Glutamatergic neuron (in vitro differentiated cells): ENCODE measurements at places on chromosomes 13 and 19. TPM values are rescaled to one million over a fixed set of nuclear protein-coding genes. Genes with fewer than 3 reads are reported as not detected.

Gene CEACAM7
- not detected for total RNA-seq

Gene TEX29
- 0.64 TPM for total RNA-seq

Gene PDE4C
- 69.8 TPM for total RNA-seq

Gene CYP4F2
- total RNA-seq: not detected

Gene ACER1
- total RNA-seq: not detected

Gene OR7D2
- total RNA-seq: not detected

Gene CD33
- not detected for total RNA-seq

GRCh38 chr13:75369981-75370380 lies 112.0 kb downstream of the TBC1D4 start:
- H3K27ac ChIP-seq: no peak overlapping the region
- H3K36me3 ChIP-seq: no peaks in the 10 kb centered on the region
- H3K4me3 ChIP-seq: no peak overlapping the region
- H3K4me1 ChIP-seq: peaks cover 2% of the 10 kb centered on the region
- no peak for DNase-seq

DNA sequence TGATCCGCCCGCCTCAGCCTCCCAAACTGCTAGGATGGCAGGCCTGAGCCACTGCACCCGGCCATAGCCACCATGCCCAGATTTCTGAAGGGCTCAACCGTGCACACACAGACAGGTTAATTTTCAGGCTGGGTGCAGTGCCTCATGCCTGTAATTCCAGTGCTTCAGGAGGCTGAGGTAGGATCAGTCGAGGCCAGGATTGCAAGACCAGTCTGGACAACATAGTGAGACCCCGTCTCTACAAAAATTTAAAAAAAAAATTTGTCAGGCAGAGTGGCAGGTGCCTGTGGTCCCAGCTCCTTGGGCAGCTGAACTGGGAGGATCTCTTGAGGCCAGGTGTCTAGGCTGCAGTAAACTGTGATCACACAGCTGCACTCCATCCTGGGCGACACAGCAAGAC lies 7.6 kb downstream of the TIMM13 start:
- H3K4me3 ChIP-seq: no peak overlapping the region
- no peaks in the 10 kb centered on the region for H3K27me3 ChIP-seq
- no peak overlapping the region for H3K27ac ChIP-seq

DNA sequence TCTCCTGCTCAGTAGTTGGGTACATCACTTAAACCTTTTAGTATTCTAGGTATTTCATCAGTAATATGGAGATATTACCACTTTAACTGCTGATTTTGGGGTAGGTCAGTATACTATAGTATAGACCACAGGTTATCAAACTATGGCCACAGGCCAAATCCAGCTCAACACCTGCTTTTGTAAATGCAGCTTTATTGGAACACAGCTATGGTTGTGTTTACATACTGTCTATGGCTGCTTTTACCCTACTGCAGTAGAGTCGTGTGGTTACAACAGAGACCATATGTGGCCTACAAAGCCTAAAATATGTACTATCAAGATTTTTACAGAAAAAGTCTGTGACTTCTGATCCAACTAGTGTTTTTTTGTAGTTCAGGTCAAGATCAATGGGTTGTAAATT lies 10.3 kb downstream of the COG6 start:
- no peaks in the 10 kb centered on the region for H3K36me3 ChIP-seq
- no peaks in the 10 kb centered on the region for H3K27me3 ChIP-seq
- DNase-seq: no peak
- no peak overlapping the region for H3K4me3 ChIP-seq
- H3K4me1 ChIP-seq: no peaks in the 10 kb centered on the region

GRCh38 chr19:38848299-38849146 lies 1.3 kb downstream of the HNRNPL start:
- H3K27me3 ChIP-seq: peaks cover 23% of the 10 kb centered on the region
- H3K4me3 ChIP-seq: peak overlapping the region; percentile 95
- peaks cover 4% of the 10 kb centered on the region for H3K36me3 ChIP-seq
- peaks cover 12% of the 10 kb centered on the region for H3K4me1 ChIP-seq

DNA sequence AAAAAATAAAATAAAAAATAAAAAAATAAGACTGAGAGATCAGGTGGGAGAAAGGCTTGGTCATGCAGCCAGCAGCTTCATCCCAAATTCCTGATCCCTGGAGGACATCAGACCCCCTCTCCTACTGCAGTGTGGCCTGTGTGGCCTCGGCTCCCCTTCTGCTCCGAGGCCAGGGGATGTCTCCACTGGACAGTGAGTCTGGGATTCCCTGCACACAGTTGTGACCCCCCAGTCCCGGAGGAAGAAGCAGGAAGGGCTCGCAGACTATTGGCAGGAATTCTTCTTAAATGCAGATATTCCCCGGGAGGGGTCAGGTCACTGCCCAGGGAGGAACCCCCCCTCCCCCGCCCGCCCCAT lies 41.9 kb downstream of the ZNF627 start:
- H3K4me1 ChIP-seq: no peaks in the 10 kb centered on the region
- H3K36me3 ChIP-seq: no peaks in the 10 kb centered on the region
- H3K27ac ChIP-seq: no peak overlapping the region
- H3K27me3 ChIP-seq: no peaks in the 10 kb centered on the region

DNA sequence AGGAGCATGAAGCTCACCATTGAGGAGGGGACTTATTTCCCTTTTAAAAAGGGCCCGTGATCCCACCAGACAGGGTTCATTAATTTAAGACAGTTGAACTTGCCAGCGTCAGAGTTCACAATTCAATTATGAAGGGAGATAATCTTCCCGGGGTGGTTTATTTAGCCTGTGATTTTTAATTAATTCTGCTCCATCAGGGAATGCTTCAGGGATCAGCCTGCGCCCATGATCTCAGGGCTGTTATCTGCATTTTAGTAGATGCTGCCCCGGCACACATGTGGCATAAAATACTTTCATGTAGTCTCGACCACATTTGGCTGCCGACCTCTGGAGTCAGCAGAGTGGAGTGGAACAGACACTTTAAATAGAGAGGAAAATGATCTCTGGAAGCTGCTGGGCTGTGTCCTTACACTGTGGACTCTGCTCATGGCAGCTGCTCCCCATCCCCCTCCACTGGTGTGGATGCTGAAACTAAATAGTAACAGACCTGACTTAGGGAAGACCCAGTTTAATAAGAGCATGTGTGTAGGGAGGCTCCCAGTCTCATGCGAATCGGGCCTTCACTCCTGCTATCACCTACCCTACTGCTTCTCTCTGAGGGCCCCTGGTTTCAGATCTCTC lies 256.9 kb downstream of the TEX29 start:
- H3K27ac ChIP-seq: no peak overlapping the region
- H3K36me3 ChIP-seq: peaks cover 24% of the 10 kb centered on the region
- H3K4me3 ChIP-seq: no peak overlapping the region
- DNase-seq: no peak

- H3K4me1 ChIP-seq: no peaks in the 10 kb centered on the region
- no peaks in the 10 kb centered on the region for H3K36me3 ChIP-seq
- H3K27me3 ChIP-seq: no peaks in the 10 kb centered on the region
- no peak overlapping the region for H3K4me3 ChIP-seq
- H3K27ac ChIP-seq: no peak overlapping the region
Observed at GRCh38 chr19:31706691-31707620, 357.7 kb upstream of the TSHZ3 start.

- peaks cover 29% of the 10 kb centered on the region for H3K4me1 ChIP-seq
- H3K27me3 ChIP-seq: peaks cover 11% of the 10 kb centered on the region
- H3K36me3 ChIP-seq: no peaks in the 10 kb centered on the region
- no peak for DNase-seq
- H3K4me3 ChIP-seq: peak overlapping the region; percentile 93
Observed at GRCh38 chr13:50123002-50123401, 107.8 kb downstream of the KCNRG start.

DNA sequence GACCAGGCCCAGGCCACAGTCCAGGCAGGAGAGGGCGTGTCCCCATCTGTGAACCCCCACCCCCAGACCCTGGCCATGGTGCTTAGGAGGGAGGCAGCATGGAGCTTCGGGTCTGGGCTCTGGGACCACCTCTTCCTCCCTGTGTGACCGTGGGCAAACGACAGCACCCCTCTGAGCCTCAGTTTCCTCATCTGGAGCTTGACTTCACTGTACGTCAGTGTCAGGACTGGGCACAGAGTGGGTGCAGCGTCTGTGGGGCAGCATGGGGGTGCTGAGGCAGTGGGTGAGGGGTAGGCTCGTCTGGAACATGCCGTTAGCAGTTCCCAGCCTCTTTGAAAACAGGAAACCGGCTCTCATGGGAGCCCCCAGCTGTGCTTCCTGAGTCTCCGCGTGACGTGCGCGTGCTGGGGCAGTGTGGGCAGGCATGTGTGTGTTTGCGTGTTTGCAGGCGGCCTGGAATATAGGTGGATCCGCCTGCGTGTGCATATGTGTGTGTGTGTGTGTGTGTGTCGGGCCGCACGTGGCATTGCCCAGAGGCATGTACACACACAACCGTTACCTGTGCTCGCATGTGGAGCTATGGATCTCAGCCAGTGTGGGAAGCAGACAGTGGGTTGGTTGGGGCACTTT lies 15.8 kb downstream of the ARRDC2 start:
- H3K4me3 ChIP-seq: peak overlapping the region; percentile 15
- no peaks in the 10 kb centered on the region for H3K36me3 ChIP-seq
- no peak for DNase-seq
- H3K27me3 ChIP-seq: peaks cover 4% of the 10 kb centered on the region
- peaks cover 5% of the 10 kb centered on the region for H3K4me1 ChIP-seq

- H3K4me3 ChIP-seq: no peak overlapping the region
- no peaks in the 10 kb centered on the region for H3K27me3 ChIP-seq
- DNase-seq: no peak
- H3K36me3 ChIP-seq: peaks cover 5% of the 10 kb centered on the region
- H3K27ac ChIP-seq: no peak overlapping the region
- no peaks in the 10 kb centered on the region for H3K4me1 ChIP-seq
Observed at GRCh38 chr13:33686772-33687480, 131.0 kb upstream of the RFC3 start.

GRCh38 chr13:103140001-103140671 lies 73.9 kb upstream of the SLC10A2 start:
- no peak overlapping the region for H3K27ac ChIP-seq
- H3K4me1 ChIP-seq: peaks cover 11% of the 10 kb centered on the region
- H3K4me3 ChIP-seq: no peak overlapping the region
- H3K27me3 ChIP-seq: no peaks in the 10 kb centered on the region

DNA sequence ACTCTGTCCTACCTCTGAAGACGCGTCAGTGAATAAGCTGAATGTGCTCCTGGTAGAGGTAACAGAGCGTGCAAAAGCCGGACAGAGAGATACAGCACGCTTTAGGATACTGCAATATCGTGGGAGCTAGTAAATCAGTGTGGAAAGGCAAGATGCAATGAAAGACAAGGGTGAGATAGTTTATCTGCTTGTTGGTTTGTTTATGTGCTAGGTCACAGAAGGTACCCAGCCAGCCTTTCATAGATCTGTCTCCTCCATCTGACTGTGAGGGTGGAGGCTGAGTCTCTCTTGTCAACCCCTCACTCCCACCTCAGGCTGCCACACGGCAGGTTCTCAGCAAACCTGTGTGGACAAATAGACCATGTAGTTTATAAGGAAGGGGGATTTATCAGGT lies 904 bp upstream of the GIPC1 start:
- no peak for DNase-seq
- peaks cover 4% of the 10 kb centered on the region for H3K27me3 ChIP-seq
- peak overlapping the region; percentile 20 for H3K27ac ChIP-seq
- H3K36me3 ChIP-seq: no peaks in the 10 kb centered on the region

DNA sequence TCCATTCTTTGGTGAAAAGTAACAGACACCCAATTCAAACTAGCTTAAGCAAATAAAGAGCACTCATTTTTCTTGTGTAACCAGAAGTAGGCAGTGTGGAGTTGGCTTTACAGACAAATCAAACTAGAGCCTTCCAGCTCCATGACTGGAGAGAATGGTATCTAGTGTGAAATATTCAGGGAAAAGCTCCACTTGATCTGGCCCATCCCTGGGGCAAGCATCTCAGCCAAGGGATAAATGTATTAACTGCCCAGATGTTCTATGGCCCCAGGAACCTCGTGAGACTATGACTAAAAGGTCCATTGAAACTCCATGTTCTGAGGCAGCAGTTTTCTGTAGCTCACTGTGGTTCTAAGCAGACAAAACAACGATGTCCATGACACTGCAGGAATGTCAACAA lies 49.9 kb downstream of the TBC1D4 start:
- no peaks in the 10 kb centered on the region for H3K36me3 ChIP-seq
- no peak overlapping the region for H3K4me3 ChIP-seq
- no peak overlapping the region for H3K27ac ChIP-seq
- no peak for DNase-seq

- H3K27ac ChIP-seq: no peak overlapping the region
- no peak for DNase-seq
- H3K4me3 ChIP-seq: no peak overlapping the region
- H3K4me1 ChIP-seq: no peaks in the 10 kb centered on the region
- no peaks in the 10 kb centered on the region for H3K36me3 ChIP-seq
- no peaks in the 10 kb centered on the region for H3K27me3 ChIP-seq
Observed at GRCh38 chr13:103046676-103047075, 19.5 kb downstream of the SLC10A2 start.

DNA sequence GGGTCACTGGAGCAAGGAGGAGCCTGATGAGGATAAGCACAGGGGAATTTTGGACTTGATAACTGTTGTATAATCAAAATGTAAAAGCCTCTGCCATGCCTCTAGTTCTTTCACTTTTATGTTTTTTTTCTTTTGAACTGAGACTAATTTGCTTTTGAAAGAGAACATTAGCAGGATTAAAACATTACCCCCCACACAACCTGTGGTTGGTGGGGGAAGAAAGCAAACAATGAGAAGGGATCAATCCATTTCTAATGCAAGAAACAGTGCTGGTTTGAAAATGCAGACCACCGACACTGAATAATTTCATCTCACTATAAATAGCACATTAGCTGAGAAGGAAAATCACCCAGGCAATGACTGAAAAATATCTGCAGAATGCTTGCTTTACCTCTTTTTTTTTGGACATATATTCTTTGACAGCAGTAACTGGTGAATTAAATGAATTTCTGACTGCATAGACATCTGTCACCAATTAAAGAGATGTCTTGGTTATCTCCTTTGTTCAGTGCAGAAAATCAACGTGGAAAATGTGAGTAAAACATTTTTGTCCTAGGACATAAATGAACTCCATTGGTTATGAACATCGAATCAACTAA lies 48.6 kb upstream of the TRPC4 start:
- DNase-seq: no peak
- peaks cover 1% of the 10 kb centered on the region for H3K27me3 ChIP-seq
- H3K4me3 ChIP-seq: no peak overlapping the region
- H3K36me3 ChIP-seq: no peaks in the 10 kb centered on the region
- no peak overlapping the region for H3K27ac ChIP-seq
